ENCODE measurements at places on chromosomes 12 and 14. TPM values are rescaled to one million over a fixed set of nuclear protein-coding genes. Genes with fewer than 3 reads are reported as not detected.

DNA sequence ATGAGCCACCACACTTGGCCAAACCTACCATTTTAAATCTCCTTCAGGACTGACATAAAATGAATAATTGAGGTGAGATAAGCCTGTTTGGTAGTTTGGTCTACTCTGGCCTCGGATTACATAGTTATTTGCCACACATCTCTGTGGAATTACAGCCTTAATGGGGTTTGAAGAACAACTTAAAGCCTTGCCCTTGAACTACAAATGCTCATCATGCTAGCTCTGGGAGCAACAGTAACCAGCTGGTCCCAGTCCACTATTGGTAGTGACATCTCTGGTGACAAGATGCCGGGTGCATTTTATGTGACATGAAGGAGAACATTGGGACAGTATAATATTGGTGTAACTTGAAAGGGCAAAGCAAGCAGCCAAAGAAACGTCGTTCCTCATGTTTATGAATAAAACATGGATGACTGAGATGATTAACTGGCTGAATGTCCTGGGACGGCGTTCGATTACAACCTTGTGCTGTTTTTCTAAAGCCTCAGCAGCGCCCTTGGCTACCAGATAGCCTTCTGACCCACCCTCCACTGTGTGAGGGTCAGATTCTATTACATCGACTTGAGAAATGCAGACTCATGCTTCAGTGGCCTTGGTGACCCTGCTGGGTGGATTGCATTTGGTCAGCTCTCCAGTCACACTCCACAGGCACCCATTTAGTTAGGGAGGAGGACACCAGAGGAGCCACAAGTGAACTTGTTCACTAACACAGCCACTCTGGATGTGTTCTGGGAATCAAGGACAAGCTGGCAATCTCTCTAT, 41.5 kb downstream of the BEST3 start:
- H3K4me1 ChIP-seq: no peaks in the 10 kb centered on the region
- no peak for DNase-seq
- no peaks in the 10 kb centered on the region for H3K27me3 ChIP-seq
- no peak overlapping the region for H3K4me3 ChIP-seq
- no peaks in the 10 kb centered on the region for H3K36me3 ChIP-seq

- H3K27me3 ChIP-seq: no peaks in the 10 kb centered on the region
- no peak overlapping the region for H3K4me3 ChIP-seq
- no peaks in the 10 kb centered on the region for H3K36me3 ChIP-seq
- H3K4me1 ChIP-seq: peaks cover 10% of the 10 kb centered on the region
- no peak overlapping the region for H3K27ac ChIP-seq
These were observed 9.5 kb upstream of the NUMB start for GRCh38 chr14:73467800-73468199.

DNA sequence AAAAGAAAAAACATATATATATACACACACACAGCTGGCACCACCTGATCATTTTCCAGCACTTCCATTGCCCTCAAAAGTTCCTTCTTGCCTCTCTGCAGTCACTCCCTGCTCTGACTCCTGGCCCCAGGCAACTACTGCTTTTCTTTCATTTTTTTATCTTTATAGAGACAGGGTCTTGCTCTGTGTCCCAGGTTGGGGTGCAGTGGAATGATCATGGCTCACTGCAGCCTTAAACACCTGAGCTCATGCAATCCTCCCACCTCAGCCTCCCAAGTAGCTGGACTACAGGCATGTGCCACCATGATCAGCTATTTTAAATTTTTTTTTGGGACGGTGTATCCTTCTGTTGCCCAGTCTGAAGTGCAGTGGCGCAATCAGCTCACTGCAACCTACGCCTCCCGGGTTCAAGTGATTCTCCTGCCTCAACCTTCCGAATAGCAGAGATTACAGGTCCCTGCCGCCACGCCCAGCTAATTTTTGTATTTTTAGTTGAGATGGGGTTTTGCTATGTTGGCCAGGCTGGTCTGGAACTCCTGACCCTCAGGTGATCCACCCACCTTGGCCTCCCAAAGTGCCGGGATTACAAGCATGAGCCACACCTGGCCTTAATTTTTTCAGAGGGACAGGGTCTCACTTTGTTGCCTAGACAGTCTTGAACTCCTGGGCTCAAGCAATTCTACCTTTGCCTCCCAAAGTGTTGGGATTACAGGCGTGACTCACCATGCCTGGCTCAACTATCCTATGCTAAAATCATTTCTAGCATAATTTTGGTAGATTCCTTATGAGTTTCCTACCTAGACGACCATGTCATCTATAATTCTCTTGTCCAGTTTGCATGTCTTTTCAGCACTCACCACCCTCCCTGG, 7.8 kb downstream of the HSP90AA1 start:
- peaks cover 15% of the 10 kb centered on the region for H3K4me1 ChIP-seq
- H3K27ac ChIP-seq: no peak overlapping the region
- no peaks in the 10 kb centered on the region for H3K27me3 ChIP-seq
- H3K36me3 ChIP-seq: peaks cover 63% of the 10 kb centered on the region

DNA sequence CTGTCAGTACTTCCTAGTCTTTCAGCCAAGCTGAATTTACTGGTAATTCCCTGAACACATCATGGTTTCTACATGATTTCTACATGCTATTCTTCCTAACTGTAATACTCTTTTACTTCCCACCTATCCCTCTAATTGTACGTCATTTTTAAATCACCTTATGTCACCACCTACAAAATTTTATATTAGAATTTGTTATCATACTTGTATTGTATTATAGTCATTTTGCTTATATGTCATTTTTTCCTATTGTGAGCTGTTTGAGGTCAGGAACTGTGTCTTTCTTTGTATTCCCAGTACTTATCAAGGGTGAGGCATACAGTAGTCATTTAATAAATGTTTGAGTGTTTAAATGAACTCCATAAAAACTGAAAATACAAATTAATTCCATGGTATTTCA, 86.6 kb downstream of the USP15 start:
- H3K27me3 ChIP-seq: no peaks in the 10 kb centered on the region
- H3K27ac ChIP-seq: no peak overlapping the region
- no peak overlapping the region for H3K4me3 ChIP-seq
- no peaks in the 10 kb centered on the region for H3K36me3 ChIP-seq

- no peaks in the 10 kb centered on the region for H3K4me1 ChIP-seq
- H3K36me3 ChIP-seq: no peaks in the 10 kb centered on the region
- H3K4me3 ChIP-seq: no peak overlapping the region
- H3K27ac ChIP-seq: no peak overlapping the region
These were observed 283.3 kb upstream of the FAR2 start for GRCh38 chr12:28865776-28866175.

CBLN3 gene
- 0.80 TPM for total RNA-seq

ADSS1 gene
- 0.52 TPM for total RNA-seq

CACNA1C gene
- 5.2 TPM for total RNA-seq
